Activated CD8-positive, alpha-beta memory T cell treated with anti-CD3 and anti-CD28 coated beads for 1 hour (primary cell): ENCODE measurements at places on chromosomes 16 and 17.

DNA sequence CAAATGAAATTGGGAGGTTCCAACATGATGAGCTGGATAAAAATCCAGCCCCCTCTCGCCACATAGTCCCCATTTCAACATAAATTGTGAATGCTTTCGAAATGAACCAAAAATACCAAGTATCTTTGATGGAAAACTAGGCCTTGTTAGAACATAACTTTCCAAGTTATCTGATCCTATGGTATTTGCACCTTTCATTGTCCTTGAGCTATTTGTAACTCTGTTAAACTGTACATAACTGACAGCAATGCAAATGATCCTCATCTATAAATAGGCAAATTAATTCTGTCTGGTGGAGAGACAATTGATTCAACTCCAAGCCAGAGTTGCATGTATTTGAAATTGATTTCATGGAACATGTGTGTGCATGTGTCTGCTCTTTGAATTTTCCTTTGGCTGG is 18.2 kb downstream of the CMTM4 start:
- no peak for DNase-seq

DNA sequence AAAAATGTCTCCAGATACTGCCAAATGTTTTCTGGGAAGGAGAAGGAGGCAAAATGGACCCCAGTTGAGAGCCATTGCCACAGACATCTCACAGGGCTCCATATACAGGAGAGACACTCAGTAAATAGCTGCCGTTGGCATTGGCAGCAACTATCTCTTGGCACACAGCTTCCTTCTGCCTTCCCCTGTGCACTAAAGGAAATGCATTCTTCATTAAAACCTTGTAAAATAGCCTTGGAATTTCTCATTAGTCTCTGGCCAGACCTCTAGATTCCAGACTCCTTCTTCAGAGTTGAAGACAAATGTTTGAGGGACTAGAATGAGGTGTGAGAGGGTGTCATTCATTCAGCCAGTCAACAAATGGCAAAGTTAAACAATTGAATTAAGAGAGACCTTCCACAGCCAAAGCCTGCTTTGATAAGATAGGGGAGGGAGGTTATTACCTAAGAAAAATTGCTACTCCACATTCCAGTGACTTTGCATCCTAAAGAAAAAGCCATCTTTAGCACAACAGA is 223.9 kb upstream of the HS3ST3A1 start:
- DNase-seq, result no peak

DNA sequence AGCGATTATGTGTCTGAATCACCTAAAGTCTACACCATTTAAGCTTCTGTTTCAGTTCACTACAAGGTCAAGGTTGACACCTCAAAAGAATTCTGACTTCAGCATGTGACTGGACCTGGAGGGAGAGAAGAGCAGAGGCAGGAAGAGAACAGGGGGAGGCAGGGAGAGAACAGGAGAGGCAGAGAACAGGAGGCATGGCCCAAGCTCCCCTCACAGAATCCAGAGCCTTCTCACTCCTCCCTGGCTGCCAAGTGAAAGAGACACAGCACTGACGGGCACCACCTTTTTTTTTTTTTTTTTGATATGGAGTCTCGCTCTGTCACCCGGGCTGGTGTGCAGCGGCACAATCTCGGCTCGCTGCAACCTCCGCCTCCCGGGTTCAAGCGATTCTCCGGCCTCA is 11.4 kb downstream of the GGA2 start:
- DNase-seq, result no peak

DNA sequence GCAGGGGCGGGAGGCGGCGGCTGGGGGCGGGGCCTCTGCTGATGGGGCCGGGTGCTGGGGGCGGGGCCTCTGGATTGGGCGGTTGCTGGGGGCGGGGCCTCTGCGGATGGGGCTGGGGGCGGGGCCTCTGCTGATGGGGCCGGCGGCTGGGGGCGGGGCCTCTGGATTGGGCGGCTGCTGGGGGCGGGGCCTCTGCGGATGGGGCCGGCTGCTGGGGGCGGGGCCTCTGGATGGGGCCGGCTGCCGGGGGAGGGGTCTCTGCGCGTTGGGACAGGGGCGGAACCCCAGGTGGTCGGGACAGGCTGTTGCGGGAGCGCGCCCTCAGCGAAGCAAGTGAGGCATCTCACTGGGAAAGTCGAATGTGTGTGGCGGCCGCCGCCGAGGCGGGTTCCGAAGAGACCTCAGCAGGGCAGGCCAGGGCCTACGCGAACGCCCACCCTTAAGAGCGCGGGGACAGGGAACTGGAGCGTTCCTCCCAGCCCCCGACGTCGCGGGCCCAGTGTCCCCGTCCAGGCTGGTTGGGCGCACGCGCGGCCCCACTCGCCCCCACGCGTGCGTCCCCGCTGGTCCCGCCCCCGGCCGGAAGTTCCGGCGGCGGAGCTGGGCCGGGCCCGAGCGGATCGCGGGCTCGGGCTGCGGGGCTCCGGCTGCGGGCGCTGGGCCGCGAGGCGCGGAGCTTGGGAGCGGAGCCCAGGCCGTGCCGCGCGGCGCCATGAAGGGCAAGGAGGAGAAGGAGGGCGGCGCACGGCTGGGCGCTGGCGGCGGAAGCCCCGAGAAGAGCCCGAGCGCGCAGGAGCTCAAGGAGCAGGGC is at the start of gene STUB1:
STUB1 (plus strand) TSS at position 597 of the 811 bp plus-strand sequence; CDS start at position 713, 116 bp downstream.
- DNase-seq, result peak; percentile 82

GRCh38 chr17:45814622-45815606 is 29.8 kb upstream of the SPPL2C start:
- no peak for DNase-seq

- no peak for DNase-seq
Measured at GRCh38 chr16:29757950-29758466, 12.2 kb upstream of the C16orf54 start.

- DNase-seq, result no peak
Measured at GRCh38 chr16:54821731-54822130, 108.9 kb upstream of the IRX5 start.

GRCh38 chr16:84048871-84049270 is 6.3 kb upstream of the SLC38A8 start:
- DNase-seq, result no peak

DNA sequence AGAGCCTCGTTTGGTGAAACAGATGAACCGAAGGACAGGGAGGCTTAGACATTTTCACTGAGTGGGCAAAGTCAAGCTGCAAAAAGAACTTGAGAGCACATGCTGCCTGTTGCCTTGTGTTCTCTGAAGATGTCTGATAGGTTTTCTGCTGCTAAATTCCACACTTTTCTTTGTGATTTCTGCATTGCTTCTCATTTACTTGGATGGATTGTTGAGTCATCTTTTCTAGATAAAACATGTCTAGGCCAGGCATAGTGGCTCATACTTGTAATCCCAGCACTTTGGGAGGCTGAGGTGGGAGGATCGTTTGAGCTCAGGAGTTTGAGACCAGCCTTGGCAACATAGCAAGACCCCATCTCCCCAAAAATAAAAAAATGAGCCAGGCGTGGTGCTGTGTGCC is 80.4 kb upstream of the CLEC18A start:
- DNase-seq, result no peak

DNA sequence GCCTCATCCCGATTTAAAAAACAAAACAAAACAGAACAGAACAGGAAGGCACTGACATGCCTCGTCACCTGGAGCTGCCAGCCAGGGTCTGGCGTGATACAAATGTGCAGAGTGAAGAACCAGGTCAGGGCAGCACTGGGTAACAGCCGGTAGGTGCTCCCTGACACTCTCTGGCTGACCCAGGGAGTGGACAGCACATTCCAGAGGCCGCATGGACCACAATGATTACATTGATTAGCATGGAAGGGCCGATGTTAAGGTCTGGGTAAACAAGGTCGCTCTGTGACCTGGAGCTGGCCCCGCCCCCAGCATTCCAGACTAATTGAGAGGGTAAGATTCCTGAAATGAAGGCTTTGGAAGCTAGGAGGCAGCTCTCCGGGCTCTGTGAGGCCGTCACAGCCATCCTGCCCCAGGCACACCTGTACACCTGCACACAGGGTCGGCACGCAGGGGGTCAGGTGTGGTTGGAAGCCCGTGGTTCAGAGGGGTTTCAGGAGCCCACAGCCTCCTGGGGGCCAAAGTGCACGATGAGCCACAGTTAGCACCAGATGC is 21.4 kb downstream of the PIEZO1 start:
- no peak for DNase-seq
